ENCODE measurements at places on chromosomes 3 and 15. TPM values are rescaled to one million over a fixed set of nuclear protein-coding genes. Genes with fewer than 3 reads are reported as not detected.

DNA sequence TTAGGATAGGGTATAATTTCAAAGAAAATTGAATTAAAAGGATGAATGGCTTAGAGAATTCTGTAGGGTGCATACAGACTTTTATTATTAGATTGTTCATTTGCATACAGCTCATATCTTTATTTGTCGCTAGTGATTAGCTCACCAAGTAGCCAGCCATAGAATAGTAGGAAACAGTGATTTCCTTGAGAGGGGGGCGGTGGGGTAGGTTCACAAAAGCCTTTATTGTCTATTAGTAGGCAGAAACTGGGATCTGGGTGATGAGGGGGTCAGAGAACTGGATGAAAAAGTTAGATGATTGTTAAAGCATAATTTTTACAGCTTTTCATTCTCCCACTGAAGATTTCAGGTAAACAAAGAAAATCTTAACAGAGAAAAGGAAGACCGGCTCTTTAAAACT, 77.6 kb upstream of the RAP2B start:
- DNase-seq: no peak

The NEIL1 gene
- 0.48 TPM for total RNA-seq

DNA sequence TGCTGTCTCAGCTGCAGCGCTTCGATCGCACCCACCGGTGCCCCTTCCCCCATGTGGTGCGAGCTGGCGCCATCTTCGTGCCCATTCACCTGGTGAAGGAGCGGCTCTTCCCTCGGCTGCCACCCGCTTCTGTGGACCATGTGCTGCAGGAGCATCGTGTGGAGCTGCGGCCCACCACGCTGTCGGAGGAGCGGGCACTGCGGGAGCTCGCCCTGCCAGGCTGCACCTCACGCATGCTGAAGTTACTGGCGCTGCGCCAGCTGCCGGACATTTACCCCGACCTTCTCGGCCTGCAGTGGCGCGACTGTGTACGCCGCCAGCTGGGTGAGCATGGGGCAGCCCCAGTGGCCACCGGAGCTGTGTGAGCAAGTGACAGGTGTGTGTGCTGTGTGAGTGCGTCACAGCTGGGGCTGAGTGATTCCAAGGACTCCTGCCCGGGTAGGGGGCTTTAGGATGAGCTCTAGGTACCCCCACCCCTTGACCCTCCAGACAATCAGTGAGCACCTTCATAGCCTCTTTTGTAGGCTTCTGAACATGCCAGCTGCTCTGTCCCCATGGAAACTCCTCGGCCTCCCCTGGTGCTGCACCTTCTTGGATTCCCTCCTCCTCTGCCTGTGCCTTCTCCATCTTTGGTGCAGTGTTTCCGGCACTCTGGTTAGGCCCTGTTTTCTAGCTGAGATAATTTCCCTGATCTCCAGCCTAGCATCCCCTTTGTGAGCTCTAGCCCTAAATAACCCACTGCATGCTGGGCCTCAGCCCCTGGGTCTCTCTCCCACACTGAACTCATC, 7.0 kb downstream of the C15orf39 start:
- no peak for DNase-seq

The LINGO1 gene
- 0.60 TPM for total RNA-seq

DNA sequence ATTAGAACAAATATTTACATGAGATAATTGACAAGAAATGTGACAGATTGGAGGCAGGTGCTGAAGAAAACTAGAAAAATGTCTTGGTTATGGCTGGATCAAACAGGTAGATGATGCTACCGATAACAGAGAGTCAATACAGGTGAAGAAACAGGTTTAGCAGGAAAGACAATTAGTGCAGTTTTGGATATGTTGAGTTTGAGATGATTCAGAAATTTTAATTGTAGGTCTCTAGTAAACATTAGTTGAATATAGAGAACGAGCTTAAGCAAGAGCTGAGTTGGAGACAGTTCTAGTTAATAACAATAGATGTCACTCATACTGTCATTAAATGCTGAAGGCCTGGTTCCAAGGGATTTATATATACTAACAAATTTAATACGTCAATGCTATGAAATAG, 524.4 kb downstream of the NSUN3 start:
- DNase-seq: no peak

The CDCP1 gene
- total RNA-seq: 0.29 TPM

The ANKUB1 gene
- not detected for total RNA-seq

DNA sequence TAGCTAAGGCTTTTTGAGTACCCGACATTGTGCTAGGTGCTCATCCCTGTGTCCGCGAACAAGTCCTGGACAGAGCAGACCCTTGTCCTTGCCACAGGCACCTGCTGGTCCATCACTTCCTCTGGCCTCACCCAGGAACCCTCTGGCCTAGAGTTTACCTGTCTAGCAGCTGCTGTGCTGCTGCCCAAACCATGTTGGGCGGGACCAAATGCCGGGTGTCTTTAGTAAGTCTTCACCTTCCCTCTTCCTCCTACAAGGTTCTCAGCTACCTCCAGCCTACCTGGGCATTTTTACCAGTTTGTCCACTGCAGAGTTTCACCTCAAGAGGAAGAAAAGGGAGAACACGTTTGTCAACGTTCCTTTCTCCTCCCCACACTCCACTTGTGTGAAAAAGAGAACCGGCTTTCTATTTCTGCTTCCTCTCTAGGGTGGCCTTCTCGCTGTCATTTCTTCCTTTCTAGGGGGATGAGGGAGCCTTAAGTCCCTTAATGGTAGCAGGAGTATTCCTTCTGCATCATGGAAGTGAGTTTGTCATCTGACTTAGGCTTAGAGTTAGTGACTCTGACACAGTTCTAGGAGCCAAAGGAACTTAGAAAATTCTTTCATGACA, 80.4 kb upstream of the GCNT3 start:
- no peak for DNase-seq

DNA sequence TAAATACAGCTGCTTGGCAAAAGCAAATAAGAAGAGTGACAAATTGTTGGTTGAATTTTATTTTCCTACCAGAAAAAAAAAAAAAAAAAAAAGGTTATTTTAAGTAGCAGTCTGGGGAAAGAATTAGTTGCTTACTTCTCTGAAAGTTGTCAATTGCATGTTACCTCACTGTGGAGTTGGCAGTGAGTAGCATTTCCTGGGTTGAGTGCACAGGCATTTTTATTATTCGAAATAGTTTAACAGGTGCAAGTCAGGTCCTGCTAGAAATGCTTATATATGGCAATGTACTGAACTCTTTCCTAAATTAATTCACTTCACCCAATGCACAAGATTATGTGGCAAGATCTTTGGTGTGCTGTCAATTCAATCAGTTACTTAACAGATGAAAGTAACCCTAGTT, 680.6 kb downstream of the EPHA3 start:
- DNase-seq: no peak

- DNase-seq: no peak
These were observed 455 bp upstream of the ABHD17C start for GRCh38 chr15:80694611-80695098.

GRCh38 chr15:24269166-24269571, 406.4 kb upstream of the NPAP1 start:
- DNase-seq: no peak

GRCh38 chr15:62047282-62047827, 12.9 kb downstream of the VPS13C start:
- no peak for DNase-seq

DNA sequence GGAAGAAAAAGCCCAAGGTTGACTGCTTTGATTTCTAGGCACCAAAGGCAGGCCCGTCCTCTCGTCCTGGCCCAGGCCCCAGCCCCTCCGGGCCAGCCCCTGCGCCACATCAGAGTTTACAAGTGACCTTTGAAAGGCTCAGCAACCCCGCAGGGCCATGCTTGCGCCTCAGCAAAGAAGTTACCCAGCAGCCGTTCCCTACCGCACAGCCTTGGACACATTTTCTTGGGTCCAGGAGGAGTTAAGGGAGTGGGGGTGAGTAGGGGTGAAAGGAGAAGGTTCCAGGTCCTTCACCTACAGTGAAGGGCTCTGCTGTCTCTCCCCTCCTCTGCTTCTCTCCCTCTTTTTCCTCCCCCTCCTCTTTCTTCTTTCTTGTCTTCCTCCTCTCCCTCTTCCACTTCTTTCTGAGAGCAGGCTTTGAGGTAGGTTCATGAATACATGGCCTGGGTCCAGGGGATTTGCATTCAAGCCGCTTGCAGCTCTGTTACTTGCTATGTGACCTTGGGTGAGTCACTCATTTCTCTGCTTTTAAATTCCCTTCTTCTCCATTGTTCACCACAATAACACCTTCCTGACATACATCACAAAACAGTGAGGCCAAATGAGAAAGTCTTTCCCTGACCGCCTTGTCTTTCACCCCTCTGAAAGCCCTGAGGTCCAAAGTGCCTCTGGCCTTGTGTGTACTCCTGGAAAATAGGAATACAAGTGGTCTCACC, 223.3 kb upstream of the TPRG1 start:
- DNase-seq: peak; percentile 92

The SHC4 gene
- total RNA-seq: 0.84 TPM

The IQCF5 gene
- total RNA-seq: not detected

GRCh38 chr3:36741285-36741684, 23.1 kb downstream of the DCLK3 start:
- no peak for DNase-seq

GRCh38 chr15:41971895-41972252, 483 bp downstream of the EHD4 start:
- no peak for DNase-seq

- DNase-seq: no peak
These were observed 193.9 kb downstream of the NLGN1 start for GRCh38 chr3:173591401-173591800.

DNA sequence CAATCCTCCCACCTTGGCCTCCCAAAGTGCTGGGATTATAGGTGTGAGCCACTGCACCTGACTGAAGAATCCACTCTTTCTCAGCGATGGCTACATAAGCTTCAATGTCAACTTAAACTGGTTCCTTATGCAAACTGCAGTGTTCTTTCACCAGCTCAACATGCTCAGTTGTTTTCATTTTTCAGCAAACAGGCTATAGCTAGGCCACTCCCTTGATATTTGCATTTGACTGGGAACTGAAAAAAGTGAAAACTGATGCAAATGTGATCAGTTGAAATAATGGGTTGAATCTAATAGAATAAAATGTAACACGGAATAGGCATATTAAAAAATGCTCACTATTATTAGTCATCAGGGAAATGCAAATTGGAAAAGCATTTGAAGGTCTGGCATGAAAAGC, 74.2 kb upstream of the GCNT3 start:
- no peak for DNase-seq

DNA sequence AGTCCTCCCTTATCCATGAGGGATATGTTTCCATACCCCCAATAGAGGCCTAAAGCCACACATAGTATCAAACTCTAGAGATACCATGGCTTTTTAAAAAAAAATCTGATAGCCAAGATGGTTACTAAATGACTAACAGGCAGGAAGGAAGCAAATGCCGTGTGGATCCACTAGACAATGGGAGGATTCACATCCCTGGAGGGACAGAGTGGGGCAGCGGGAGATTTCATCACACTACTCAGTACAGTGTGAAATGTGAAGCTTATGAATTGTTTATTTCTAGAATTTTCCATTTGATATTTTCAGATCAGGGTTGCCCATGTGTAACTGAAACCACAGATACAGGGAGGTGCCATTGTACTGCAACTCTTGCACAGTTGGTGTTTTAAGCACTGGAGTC, 826.6 kb downstream of the SQOR start:
- no peak for DNase-seq

DNA sequence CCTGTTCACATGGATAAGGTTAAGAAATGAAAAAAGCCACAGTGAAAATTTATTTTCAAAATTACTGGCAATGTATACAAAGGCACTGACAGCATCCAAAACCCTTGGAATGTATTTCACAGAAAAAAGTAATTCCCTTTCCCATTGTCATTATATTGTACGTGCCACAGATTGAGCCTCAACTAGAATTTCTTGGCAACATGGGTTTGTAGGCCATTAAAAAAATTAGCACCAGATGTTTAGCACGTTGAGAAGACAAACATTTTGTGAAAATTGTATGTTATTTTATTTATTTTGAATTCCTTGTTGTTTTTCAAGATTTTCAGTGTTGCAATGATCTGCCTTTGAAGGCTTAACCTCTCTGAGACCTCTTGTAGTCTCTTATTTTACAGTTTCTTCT, 76.3 kb upstream of the EPHB3 start:
- DNase-seq: no peak

- DNase-seq: no peak
These were observed 3.4 kb downstream of the FYCO1 start for GRCh38 chr3:45992133-45992729.

- DNase-seq: no peak
These were observed 170.0 kb downstream of the SEMA6D start for GRCh38 chr15:47887241-47887800.

GRCh38 chr15:26736502-26737248, 36.2 kb downstream of the GABRB3 start:
- no peak for DNase-seq

The NRG4 gene
- 0.65 TPM for total RNA-seq

DNA sequence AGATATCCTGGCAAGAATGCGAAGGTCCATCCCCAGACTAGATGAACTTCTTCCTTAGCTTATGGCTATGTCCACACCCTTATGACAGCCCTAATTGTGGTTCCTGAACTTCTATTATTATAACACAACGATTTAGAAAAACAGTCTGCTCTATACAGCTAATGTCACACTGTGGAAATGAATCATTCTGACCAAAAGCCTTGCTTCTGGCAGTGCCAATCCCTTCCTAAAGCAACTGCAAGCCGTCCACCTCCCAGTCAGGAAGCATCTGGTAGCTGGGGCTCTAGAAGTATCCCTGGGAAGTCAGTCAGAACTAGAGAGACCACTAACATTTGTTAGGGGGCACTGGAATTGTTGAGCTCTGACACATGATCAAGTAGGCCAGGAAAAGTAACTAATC, 45.0 kb downstream of the MYO5A start:
- DNase-seq: peak; percentile 78

DNA sequence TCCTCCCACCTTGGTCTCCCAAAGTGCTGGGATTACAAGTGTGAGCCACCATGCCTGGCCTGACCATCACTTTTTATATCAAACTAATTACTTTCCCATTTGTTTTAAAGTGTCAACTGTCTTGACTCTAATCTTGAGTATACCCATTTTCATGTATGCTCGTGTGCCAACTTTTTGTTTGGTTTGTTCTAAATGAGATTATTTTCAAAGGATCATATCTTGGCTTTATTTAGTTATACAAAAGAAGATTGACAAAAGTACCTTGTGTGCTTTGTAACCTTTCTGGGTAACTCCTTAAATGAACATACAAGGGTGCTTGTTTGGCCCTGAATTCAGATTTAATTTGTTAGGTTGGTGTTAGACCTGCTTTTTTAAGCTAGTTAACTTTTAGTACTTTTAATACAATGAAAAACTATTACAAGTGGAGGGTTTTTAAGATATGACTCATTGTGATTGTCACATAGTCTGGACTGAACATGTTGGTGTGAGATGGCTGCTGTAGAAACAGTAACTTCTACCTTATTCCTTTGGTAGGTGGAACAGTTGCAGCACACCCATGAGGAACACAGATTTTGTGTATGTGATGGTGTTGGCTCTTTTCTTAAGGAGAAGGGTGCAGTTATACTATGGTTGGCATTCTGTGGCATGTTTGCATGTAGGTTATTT, 10.7 kb downstream of the KIF23 start:
- no peak for DNase-seq
